ENCODE measurements at places on chromosomes 16 and 17.

DNA sequence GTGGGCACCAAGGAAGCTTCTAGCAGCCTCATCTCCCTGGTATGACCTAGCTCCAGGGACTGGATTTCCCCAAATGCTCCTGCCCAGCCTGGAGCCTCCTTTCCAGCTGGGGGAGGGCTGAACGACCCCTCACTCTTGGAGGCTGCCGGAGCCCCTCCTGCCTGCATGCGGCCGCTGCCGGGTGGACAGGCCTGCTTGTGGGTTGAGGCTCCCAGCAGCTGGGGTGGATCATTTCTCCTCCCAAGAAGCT lies 213.6 kb downstream of the SEC14L1 start:
- no peak for DNase-seq

DNA sequence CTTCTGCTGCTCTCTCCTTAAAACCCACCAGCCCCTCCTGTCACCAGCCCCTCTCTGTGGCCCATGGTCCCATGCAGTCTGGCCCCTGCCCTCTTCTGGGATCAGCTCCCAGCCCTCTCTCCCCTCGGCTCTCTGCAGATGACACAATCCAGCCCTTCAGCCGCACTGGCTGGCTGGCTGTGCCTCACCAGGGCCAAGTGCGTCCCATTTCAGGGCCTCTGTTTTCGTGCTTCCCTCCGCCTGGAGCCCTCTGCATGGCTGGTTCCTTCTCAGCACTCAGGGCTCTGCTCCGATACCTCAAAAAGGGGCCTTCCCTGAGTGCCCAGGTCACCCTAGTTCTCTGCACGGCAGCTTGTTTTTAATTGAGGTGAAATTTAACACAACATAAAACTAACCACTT lies 124.3 kb downstream of the SOCS1 start:
- no peak for DNase-seq

- DNase-seq, result no peak
Observed at GRCh38 chr17:40103688-40104087, 3.3 kb upstream of the NR1D1 start.

DNA sequence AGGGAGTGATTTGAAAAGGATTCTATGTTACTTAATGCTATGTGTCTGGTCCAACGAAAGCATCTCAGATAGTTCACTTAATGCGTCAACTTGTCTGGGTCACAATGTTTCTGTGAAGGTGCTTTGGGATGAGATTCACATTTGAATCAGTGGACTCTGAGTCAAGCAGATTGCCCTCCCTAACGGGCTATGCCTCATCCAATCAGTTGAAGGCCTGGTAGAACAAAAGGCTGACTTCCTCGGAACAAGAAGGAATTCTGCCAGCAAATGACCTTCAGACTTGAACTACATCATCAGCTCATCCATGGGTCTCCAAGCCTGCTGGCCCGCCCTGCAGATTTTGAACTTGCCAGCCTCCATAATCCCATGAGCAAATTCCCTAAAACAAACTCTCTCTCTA lies 15.2 kb downstream of the EMP2 start:
- no peak for DNase-seq

GRCh38 chr16:82995286-82995923 lies 368.6 kb downstream of the CDH13 start:
- DNase-seq, result no peak

DNA sequence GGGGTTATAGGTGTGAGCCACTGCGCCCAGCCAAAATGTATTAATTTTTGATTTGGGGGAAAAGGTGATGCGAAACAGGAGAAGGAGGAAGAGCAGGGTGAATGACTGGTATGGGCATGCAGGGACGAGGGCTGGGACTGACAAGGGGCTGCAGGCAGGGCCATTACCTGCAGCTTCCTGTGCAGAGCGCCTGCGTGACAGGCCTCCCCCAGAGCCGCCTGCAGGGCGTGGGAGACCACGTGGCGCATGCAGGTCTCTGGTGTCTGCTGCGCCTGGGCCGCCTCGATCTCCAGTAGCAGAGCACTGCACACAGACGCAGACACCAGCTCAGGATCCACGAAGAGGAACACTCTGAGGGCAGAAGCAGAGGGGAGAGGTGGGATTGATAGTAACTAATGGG lies 32.4 kb downstream of the PIK3R6 start:
- DNase-seq, result no peak

- DNase-seq, result no peak
Observed at GRCh38 chr16:12661656-12662172, 142.0 kb downstream of the CPPED1 start.

- no peak for DNase-seq
Observed at GRCh38 chr17:76946772-76947135, 78.5 kb downstream of the MGAT5B start.

- no peak for DNase-seq
Observed at GRCh38 chr17:46053911-46054534, 55.0 kb downstream of the STH start.

All from activated T-helper 1 cell treated with Interleukin-2 at 50 U/mL for 16 hours (primary cell).